ENCODE measurements at places on chromosomes 2 and 18. TPM values are rescaled to one million over a fixed set of nuclear protein-coding genes. Genes with fewer than 3 reads are reported as not detected.

DNA sequence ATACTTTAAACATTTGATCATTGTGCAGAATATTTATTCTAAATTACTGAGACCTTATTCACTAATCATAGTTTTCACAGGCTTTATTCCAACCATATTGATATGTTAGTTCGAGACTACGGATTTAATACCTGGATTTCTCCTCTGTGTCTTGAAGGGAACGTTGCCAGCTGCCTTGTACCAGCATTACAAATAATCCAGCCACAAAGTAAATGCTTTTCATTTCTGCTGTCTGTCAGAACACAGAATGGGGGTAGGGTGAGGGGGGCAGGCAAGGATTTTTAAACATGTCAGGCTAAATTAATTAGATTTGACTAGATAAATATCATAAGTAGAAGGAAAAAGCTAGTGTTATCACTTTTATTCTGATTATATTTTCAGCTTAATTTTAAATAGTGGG, 3.1 kb downstream of the GCG start:
- no peak for DNase-seq

DNA sequence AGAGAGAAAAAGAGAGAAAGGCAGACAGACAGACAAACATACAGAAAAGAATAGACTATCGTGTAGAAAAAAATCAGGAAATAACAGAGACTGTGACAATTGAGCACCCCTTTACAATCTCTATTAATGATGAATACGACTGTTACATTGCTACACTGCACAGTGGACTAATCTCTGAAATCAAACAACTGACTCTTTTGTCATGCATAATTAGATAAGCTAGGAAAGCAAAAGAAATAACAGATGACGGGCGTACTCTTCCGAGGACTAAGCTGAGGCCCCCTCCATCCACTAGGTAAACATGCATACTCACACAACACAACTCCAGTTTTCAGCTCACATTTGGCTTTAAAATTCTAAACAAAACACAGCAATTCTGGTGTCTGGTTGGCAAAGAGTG, 267.0 kb downstream of the NOL4 start:
- DNase-seq, result no peak

GRCh38 chr2:54009549-54009948, 38.8 kb upstream of the PSME4 start:
- no peak for DNase-seq

- DNase-seq, result no peak
Observed at GRCh38 chr2:15565392-15565791, 4.3 kb upstream of the NBAS start.

GRCh38 chr2:25129901-25130520, 38.4 kb downstream of the POMC start:
- no peak for DNase-seq

DNA sequence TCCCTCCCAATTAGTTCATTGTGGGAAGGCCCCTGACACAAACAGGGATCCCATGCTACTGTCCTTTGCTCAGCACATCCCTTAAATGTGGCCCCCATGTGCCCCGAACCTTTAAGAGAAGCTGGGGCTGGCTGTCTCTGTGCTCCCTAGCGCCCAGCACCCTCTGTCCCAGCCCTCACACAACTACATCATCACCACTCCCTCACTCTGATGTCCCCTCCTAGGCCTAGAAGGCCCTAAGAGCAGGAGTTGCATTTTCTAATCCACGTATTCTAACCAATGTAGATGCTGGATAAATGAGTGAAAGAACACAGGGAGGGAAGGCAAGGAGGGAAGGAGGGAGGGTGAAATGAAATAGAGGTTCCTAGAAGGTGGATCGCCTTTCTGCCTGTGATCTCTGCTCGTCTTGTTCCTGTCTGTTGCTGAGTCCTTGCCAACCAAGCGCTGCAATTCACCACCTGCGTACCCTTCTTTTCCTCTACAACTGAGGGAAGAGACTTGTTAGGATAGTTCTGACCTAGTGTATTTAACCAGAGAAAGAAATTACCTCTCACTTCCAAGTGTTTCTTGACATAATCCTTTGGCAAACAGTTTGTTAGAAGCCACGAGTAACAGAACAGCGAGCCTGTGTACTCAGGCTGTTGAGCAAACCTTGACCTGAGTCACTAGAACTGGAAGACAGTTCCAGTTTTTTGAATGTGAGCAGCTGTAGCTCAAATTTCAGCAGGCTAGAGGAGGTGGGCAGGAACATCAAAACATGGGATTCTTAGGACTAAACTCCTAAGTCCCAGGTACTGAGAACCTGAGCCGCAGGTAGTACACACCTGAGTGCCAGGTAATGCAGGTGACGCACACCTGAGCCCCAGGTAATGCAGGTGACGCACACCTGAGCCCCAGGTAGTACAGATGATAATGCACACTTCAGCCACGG, 181.5 kb upstream of the ID2 start:
- DNase-seq, result no peak

GRCh38 chr2:200356321-200356720, 49.8 kb downstream of the SPATS2L start:
- DNase-seq, result no peak

VWC2L gene
- under 0.01 TPM for total RNA-seq

DNAH7 gene
- under 0.01 TPM for total RNA-seq

TWIST2 gene
- not detected for total RNA-seq

IL37 gene
- not detected for total RNA-seq

FN1 gene
- total RNA-seq, result 0.54 TPM
